ENCODE measurements at places on chromosomes 7 and 10.

DNA sequence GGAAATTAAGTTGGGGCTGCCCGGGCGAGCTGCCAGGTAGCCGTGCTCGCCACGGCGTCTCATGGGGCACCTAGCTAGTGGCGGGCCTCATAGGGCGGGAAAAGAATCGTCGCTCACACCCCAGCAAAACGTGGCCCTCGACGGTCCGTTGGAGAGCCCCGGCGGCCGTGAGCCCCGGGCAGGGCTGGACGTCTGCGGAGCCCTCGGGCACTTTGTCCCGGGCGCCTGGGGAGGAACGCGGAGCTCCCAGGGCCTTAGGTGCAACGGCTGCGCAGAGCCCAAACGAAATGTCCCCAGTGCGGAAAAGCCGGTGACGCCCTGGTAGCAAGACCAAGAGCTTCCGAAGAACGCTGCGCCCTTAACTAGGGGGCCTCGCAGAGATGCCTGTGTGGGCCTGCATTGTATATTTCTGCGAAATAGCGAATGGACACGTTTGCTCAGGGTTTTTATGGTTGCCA lies 866 bp upstream of the SFMBT2 start:
- peak; percentile 22 for DNase-seq

DNA sequence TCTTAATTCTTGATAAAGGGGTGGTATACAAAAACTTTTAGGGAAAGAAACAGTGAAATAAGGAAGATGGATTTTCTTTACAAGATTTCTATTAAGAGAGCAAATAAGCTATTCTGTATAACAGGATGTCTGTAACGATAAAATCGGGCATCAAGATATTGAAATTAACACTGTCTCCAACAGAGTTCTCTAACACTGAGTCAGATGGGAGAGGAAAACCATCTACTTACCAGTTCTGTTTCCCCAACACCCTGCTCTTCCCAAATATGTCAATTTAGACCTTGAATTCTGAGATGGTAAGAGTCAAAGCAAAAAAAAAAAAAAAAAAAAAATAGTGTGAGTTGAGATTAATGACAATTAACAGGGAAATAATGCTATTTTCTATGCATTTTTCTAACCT lies 23.0 kb downstream of the SMURF1 start:
- no peak for DNase-seq

DNA sequence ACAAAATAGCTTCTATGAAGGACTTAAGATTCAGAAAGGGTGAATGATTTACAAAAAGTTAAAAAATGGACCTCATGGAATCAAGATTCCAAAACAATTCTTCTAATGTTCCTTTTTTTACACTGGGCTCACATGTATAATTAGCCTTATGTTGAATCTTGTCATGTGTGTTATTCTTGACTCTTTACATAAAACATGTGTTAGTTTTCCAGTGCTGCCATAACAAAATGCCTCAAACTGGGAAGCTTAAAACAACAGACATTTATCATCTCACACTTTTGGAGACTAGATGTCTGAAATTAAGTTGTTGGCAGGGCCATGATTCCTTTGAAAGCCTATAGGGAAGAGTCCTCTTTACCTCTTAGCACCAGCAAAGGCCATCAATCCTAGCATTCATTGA lies 192.5 kb upstream of the SORCS1 start:
- no peak for DNase-seq

- DNase-seq = no peak
Measured at GRCh38 chr7:42385912-42386311, 148.9 kb upstream of the GLI3 start.

GRCh38 chr10:47353351-47353750 lies 5.2 kb downstream of the RBP3 start:
- no peak for DNase-seq

GRCh38 chr10:122854648-122855047 lies 9.0 kb upstream of the CUZD1 start:
- DNase-seq = no peak

DNA sequence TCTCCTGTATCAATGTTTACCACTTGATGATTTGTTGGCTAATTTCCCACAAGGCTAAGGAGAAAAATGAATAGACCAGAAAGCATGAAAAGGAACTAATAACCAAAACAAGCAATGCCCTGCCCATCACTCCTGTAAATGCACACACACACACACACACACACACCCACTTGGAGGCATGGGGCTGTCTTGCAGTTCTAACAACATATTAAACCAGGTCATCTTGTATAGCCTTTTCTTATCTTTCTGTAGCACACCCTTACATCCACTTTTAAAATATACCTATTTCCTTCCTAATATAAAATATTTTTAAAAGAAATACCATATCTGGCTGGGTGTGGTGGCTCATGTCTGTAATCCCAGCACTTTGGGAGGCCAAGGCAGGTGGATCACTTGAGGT lies 105.3 kb downstream of the CTTNBP2 start:
- DNase-seq = no peak

DNA sequence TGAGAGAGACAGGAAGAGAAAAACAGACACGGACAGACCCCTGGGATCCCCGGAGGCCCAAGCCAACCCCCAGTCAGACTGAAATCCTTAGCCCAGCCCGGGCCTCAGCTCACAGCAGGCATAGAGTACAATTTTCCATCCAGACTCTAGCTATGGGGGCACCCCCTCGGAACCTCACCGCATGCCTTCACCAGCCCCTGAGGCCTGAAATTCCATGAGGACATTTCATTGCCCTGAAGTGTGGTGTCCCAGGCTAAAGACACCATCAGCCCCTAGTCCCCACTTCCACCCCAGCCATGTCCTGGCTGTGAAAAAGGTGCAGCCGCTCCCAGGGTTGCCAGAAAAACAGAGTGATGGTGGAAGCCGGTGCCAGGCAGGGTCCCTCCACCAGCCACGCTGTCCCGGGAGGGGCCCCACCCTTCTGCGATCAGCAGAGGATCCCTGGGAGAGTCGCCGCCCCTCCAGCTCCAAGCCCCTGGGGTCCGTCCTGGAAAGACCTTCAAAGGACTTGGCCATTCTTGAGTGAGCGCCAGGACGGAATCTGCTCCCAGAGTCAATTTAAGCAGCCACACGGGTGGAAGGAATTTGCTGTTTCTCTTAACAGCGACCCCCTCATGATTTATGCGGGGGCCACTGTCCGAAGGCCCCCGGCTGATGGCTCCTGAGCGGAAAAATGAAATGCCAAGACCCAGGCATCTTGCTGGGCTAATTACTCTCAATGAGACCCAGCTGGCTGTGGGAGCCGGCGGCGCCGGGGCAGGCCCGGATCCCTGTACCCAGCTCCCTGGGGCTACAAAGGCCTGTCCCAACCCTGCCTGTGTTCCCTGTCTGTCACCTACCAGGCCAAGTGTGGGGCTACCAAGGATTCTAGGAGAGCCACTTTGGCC lies 23.2 kb downstream of the MYL10 start:
- DNase-seq = no peak

DNA sequence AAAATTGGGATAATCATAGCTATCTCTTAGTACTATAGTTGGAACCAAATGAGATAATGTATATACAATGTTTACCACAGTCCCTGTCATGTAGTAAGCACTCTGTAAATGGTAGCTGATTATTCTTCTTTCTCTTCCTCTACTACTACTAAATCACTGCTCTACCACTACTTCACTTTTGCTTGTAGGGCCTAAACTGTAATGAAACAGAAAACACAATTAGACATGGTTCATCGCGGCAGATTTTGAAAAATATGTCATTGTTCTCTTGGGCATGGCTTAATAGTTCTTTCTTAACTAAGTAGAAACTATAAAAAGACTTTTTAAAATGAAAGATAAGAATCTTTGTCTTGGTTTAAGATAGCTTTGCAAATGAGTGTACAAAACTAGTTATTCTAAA lies 34.9 kb downstream of the R3HCC1L start:
- DNase-seq = no peak

DNA sequence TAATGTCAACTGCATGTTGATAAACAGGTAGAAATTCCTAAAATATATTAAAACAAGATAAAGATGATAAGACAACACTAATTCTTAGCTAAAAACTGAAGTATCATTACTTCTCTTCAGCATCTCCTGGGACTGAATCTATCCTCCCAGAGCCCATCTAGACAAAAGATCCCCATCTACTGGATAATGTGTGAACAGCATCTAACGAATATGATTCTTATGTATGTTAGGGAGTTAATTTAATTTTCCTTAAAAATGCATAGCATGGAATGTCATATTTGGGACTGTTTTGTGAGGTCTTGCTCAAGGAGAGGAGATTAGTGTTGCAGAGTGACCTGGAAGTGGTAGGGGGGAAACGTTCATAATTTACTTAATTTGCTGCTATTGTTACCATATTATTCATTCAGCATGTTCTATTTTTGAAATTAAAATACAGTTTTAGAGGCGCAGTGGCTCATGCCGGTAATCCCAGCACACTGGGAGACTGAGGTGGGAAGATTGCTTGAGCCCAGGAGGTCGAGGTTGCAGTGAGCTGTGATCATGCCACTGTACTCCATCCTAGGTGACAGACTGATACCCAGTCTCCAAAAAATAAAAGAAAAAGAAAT lies 305.1 kb upstream of the CSTF2T start:
- DNase-seq = no peak

DNA sequence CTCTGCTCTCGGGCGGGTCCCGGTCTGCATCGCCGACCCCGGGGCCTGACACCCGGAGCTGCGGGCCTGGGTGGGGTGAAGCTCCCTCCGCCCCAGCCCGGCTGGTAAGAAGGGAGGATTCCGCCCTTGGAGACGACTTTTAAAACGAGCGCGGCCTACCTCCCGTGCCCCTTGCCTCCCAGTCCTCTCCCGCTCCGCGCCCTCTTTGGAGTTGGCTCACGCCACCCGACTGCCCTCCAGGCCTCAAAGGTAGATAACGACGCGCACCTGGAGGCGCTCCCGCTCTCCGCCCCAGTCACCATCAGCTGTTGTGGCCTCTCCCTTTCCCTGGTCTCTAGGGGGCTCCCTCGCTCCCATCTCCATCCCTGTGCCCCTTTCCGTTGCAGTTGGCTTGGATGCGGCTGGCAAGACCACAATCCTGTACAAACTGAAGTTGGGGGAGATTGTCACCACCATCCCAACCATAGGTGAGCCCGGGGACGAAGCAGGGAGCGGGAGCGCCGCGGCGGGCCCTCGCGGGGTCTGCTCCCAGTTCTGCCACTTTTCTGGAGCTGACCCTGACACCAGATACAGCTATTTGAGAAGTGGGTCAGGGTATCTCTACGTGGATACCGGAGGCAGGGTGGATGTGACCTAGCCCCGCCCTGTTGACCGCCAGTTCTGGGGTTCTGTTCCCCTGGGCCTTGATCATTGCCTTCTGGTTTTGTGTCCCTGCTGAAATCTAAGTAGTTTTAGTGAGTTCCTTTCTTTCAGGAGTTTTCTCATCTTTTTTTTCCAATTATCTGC lies 679 bp downstream of the ARF5 start:
- peak; percentile 10 for DNase-seq

GRCh38 chr10:101767600-101767945 lies 8.3 kb downstream of the FGF8 start:
- DNase-seq = no peak

DNA sequence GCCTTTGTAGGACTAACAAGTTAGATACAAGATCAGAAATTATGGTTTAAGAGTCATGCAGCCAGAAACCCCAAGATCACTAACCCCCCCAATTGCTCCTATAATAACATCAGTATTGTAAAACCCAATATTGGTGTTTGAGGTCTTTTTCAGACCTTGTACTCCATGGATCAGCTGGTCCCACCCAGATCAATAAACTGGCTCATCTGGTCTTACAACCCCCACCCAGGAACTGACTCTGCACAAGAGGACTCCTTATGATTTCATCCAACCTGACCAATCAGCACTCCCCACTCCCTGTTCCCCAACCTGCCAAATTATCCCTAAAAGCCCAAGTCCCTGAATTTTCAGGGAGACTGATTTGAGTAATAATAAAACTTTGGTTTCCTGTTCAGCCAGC lies 6.4 kb upstream of the GSAP start:
- no peak for DNase-seq

- no peak for DNase-seq
Measured at GRCh38 chr7:50481867-50482266, 31.7 kb upstream of the FIGNL1 start.

GRCh38 chr7:15648461-15648961 lies 38.0 kb downstream of the MEOX2 start:
- DNase-seq = no peak

GRCh38 chr10:130018265-130018664 lies 54.2 kb upstream of the EBF3 start:
- no peak for DNase-seq

DNA sequence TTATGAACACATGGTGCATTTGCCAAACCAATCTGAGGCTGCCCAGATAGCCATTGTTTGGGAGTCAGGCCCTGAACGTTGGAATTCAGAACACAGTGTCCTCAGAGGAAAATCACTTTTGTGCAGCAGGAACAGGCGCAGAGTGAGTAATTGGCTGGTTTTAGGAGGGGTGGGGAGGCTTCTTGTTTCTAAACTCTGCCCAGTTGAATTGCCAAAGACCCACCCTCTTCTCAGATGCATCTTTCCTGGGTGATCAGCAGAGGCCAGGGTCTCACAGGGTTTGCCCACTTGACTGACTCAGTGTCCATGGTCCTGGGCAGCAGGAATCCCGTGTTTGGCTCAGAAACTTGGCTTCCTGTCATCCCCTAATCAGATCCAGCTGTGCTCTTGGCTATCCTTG lies 24.3 kb downstream of the PRLHR start:
- no peak for DNase-seq

GRCh38 chr10:113736576-113736975 lies 14.9 kb upstream of the PLEKHS1 start:
- DNase-seq = no peak

DNA sequence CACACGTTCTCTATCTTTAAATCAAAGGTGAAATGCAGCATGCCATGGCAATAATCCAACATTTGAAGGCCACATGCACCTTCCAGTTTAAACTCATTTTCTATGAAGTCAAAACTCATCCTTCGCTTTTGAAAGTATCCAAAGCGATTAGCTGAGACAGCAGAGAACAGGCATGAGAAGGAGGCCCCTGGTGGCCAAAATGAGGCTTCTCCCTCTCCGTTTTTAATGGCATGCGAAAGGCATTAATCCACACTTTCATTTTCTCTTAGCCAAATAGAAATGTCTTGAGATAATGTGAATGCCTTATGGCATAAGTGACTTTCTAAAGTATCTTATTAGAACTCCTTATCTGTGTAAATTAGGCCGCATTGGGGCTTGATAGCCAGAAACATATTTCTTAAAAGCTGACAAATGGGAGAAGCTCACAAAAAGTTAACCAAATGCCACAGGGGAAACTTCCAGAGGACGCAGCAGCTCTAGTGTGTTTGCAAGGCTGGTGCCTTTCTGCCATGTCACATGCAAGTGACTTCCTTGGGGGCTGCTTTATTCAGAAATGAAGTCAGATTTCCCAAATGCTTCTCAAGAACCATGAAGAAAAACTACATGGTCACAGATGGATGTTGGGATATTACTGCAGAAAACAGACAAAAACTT lies 1189.6 kb downstream of the SORCS1 start:
- DNase-seq = no peak
